Thyroid gland (tissue), 4 donors: ENCODE measurements at places on chromosomes 1 and 21. TPM values are rescaled to one million over a fixed set of nuclear protein-coding genes. Genes with fewer than 3 reads are reported as not detected.

- H3K4me1 ChIP-seq = no peaks in the 10 kb centered on the region
- no peaks in the 10 kb centered on the region for H3K36me3 ChIP-seq
- H3K27ac ChIP-seq = no peak overlapping the region
- no peaks in the 10 kb centered on the region for H3K27me3 ChIP-seq
- H3K4me3 ChIP-seq = no peak overlapping the region
Measured at GRCh38 chr1:162055062-162055461, 14.4 kb upstream of the NOS1AP start.

DNA sequence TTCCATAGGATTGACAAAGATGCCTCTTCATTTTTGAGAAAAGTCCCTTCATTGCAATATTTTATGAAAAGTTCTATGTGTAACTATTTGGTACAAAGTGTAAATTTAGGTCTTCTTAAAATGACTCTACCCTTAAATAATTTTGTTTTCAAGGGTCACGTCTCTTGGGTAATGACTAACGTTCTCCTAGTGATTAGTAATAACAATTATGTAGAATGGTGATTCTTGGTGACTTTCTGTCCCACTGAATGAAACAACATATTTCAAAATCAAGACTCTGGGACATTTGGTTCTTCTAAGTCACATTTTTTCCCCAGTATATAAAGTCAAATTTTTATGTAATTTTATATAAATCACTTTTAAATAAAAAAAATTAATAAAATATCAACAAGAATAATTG is 277.5 kb upstream of the ADAMTS5 start:
- no peaks in the 10 kb centered on the region for H3K27me3 ChIP-seq
- no peak overlapping the region for H3K4me3 ChIP-seq
- H3K4me1 ChIP-seq = no peaks in the 10 kb centered on the region
- no peaks in the 10 kb centered on the region for H3K36me3 ChIP-seq
- H3K27ac ChIP-seq = peak overlapping the region; percentile 62

GRCh38 chr1:63935143-63935542 is 161.3 kb downstream of the ROR1 start:
- no peak overlapping the region for H3K27ac ChIP-seq
- no peak overlapping the region for H3K4me3 ChIP-seq
- no peaks in the 10 kb centered on the region for H3K36me3 ChIP-seq
- H3K4me1 ChIP-seq = no peaks in the 10 kb centered on the region

DNA sequence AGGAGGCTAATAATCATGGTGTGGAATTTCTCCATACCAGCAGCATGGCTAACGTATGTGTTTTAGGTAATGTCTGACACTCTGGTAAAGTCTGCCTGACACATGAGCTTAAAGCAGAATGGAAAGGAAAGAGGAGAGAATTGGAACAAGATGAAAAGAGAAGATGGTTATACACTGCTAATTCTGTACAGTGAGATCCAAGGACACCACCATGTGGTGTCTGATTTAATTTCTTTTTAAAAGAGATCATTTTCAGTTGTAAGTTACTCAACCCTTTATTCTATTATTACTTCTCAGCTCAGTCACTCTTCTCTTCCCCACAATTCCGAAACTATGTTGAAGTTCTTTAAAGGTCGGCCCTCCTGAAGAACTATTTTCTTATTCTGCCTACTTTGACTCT is 15.6 kb downstream of the PRKAB2 start:
- peaks cover 34% of the 10 kb centered on the region for H3K36me3 ChIP-seq
- H3K27ac ChIP-seq = no peak overlapping the region
- DNase-seq = no peak
- H3K27me3 ChIP-seq = no peaks in the 10 kb centered on the region

DNA sequence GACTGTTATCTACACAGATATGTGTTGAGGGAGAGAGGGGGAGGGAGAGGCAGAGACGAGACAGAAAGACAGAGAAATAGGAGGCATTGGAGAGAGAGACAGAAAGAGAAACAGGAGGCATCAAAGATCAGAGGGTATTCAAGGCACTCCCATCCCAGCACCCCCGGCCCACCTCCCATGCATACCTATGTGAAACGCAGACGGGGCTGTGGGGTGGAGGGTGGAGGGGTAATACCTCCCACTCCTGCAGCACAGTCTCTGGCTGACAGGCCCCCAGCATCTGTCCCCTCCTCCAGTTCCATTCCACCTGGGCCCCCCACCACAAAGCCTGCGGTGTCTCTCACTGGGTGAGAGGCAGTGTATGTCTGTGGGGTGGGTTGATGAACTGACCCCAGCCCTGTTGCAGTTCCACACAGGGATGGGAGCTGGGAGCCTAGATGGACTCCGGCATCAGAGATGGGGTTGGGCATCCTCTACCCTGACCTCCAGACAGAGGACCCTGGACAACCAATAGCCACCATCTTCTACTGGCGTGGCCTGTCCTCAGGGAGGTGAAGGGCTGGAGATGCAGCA is 49.7 kb downstream of the RAP1GAP start:
- peak overlapping the region; percentile 94 for H3K27ac ChIP-seq
- peaks cover 44% of the 10 kb centered on the region for H3K4me1 ChIP-seq
- peaks cover 22% of the 10 kb centered on the region for H3K36me3 ChIP-seq
- no peaks in the 10 kb centered on the region for H3K27me3 ChIP-seq
- DNase-seq = no peak
- H3K4me3 ChIP-seq = no peak overlapping the region

GRCh38 chr1:21736011-21736410 is 46.9 kb downstream of the USP48 start:
- peak; percentile 51 for DNase-seq
- H3K27me3 ChIP-seq = no peaks in the 10 kb centered on the region
- no peak overlapping the region for H3K27ac ChIP-seq
- H3K4me3 ChIP-seq = no peak overlapping the region

- H3K27me3 ChIP-seq = no peaks in the 10 kb centered on the region
- no peak for DNase-seq
- no peak overlapping the region for H3K4me3 ChIP-seq
- no peak overlapping the region for H3K27ac ChIP-seq
- no peaks in the 10 kb centered on the region for H3K4me1 ChIP-seq
Measured at GRCh38 chr1:67332653-67333529, 25.2 kb downstream of the IL12RB2 start.

DNA sequence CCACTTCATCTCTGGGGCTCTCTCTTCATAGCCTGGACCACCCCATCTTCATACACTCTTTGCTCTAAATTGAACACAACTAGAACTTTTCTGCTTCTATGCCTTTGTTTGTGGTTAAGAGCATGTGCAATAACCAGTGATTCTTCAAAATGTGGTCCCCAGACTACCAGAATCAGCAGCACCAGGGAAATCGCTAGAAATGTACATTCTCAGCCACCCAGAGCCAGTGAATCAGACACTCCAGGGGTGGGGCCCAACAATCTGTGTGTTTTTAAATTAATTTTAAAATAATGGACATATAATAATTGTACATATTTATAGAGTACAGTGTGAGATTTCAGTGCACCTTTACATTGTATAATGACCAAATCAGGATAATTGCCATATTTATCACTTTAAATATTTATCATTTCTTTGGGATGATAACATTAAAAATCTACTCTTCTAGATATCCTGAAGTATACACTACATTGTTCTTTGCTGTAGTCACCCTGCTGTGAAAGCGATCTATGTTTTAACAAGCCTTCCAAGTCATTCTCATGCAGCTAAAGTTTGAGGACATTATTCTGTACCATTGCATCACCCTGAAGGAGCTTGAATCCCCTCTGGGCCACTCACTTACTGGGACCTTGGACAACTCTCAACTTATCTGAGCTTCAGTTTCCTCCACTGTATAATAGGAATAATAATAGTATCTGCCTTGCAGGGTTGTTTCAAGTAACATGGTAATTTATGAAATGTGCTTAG is 10.8 kb downstream of the GRHL3 start:
- no peaks in the 10 kb centered on the region for H3K36me3 ChIP-seq
- H3K4me3 ChIP-seq = no peak overlapping the region
- no peak overlapping the region for H3K27ac ChIP-seq
- H3K4me1 ChIP-seq = peaks cover under 1% of the 10 kb centered on the region
- no peaks in the 10 kb centered on the region for H3K27me3 ChIP-seq

DNA sequence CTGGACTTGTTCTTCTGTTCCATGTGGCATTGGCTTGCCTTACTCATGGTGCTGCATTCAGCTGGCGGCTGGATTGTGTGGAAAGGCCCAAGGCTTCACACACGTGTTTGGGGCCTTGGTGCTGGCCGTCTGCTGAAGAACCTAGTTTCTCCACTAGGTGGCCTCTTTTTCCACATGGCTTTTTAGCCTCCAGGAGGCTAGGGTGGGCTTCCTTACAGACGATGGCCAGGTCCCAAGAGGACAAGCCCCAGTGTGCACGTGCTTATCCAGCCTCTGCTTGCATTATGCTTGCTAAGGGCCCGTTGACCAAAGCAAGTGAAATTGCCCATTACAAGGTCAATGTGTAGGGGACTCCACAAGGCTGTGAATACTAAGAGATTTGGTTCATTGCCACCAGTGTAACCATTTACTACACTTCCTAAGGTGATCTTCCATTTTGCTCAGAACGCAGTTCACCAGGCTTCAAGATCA is 47.5 kb upstream of the FOXO6 start:
- H3K27ac ChIP-seq = no peak overlapping the region
- no peaks in the 10 kb centered on the region for H3K36me3 ChIP-seq
- no peaks in the 10 kb centered on the region for H3K27me3 ChIP-seq
- DNase-seq = peak; percentile 8
- H3K4me1 ChIP-seq = no peaks in the 10 kb centered on the region

DNA sequence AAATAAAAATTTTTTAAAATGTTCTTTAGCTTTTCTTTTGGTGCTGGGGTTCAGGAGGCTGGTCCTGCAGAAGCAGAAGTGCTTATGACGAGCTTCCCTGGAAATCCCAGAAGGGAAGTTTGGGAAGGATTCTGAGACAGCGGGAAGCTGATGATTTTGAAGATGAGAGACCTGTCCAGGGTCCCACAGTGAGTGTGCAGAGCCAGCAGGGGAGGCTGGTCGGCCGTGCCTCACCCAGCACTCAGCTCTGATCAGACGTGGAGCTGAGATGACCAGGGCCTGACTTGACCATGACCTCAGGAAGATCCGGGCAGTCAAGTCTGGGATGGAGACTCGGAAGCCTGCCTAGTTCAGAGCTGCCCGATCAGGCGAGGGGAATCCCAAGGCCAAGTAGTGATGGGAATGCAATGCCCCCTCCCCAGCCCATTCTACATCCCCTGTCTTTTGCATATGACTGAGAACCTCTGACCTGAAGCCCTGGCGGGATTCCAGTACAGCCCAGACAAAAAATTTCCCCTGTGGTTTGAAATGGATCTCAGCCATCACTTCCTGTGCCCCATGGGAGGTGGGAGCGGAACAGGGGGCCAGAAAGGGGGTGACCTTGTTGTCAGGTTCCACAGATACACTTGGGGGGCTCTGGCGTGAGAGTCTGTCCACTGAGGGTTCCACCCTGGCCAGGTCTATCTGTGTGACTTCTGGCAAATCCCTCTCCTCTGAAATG is 96.8 kb upstream of the RUNX3 start:
- H3K27ac ChIP-seq = no peak overlapping the region
- no peak for DNase-seq
- peaks cover 14% of the 10 kb centered on the region for H3K4me1 ChIP-seq
- H3K36me3 ChIP-seq = no peaks in the 10 kb centered on the region

- DNase-seq = no peak
- no peaks in the 10 kb centered on the region for H3K36me3 ChIP-seq
- no peak overlapping the region for H3K27ac ChIP-seq
- no peaks in the 10 kb centered on the region for H3K27me3 ChIP-seq
- H3K4me1 ChIP-seq = peaks cover 4% of the 10 kb centered on the region
- H3K4me3 ChIP-seq = no peak overlapping the region
Measured at GRCh38 chr1:30783256-30783915, 25.8 kb upstream of the LAPTM5 start.

DNA sequence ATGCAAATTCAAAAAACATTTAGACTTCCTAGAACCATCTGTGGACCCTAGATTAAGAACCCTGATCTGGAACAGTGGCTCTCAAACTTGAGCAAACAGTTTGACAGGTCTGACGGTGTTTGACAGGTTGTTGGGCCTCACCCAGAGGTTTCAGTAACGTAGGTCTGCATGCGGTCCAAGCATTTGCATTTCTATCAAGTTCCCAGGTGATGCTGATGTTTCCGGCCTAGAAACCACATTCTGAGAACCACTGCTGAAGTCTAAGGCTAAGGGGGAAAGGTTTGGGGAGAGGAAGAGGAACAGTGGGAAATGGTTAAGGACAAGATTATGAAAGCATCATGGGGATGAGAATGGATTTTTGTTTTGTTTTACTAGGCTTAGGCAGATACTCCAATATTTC is 48.6 kb downstream of the MDM4 start:
- H3K36me3 ChIP-seq = no peaks in the 10 kb centered on the region
- H3K4me3 ChIP-seq = no peak overlapping the region
- H3K4me1 ChIP-seq = peaks cover 46% of the 10 kb centered on the region
- no peak for DNase-seq
- H3K27me3 ChIP-seq = no peaks in the 10 kb centered on the region
- peak overlapping the region; percentile 64 for H3K27ac ChIP-seq

DNA sequence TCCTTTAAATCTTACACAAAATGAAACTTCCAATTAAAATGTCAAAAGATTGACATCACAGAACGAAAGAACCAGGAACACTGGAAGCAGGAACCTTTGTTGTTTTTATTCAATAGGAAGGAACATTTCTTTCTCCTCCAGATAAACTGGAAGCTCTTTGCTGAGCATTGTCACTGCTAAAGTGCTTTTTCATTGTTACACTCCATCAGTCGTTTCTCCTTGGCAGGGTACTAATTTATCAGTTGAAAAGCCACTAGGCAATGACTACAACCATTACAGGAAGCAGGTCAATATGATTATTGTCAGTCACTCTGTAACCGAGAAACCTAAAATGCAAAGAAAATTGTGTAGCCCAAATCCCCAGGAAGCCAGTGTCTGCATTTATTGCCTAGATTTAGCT is 163.2 kb upstream of the MAP1LC3C start:
- DNase-seq = no peak
- H3K4me1 ChIP-seq = no peaks in the 10 kb centered on the region
- no peak overlapping the region for H3K4me3 ChIP-seq
- H3K27ac ChIP-seq = no peak overlapping the region
- H3K27me3 ChIP-seq = no peaks in the 10 kb centered on the region

DNA sequence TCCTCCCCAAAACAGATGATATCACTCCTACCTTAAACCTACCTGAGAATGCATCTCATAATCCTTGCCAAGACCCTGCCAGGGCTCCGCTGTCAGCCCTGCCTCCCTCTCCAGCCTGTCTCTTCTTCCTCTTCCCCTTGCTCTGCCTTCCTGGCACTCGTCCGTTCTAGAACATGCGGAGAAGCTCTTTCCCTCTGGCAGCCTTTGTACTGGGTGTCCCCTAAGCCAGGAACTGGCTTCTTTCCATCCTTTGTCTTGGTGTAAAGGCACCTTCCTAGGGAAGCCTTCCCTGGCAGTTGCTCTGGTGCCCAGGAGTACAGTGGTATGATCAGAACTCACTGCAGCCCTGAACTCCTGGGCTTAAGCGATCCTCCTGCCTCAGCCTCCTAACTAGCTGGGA is 36.1 kb downstream of the CTNNBIP1 start:
- no peak for DNase-seq
- H3K27ac ChIP-seq = no peak overlapping the region
- no peaks in the 10 kb centered on the region for H3K4me1 ChIP-seq
- H3K4me3 ChIP-seq = no peak overlapping the region
- H3K27me3 ChIP-seq = no peaks in the 10 kb centered on the region

GRCh38 chr1:59089922-59090457 is 206.9 kb upstream of the FGGY start:
- no peaks in the 10 kb centered on the region for H3K4me1 ChIP-seq
- H3K36me3 ChIP-seq = no peaks in the 10 kb centered on the region
- no peak overlapping the region for H3K27ac ChIP-seq
- H3K4me3 ChIP-seq = no peak overlapping the region
- DNase-seq = no peak

GSTM5 gene
- 2.8 TPM for total RNA-seq

PTPN22 gene
- not detected for total RNA-seq

GNAT2 gene
- not detected for total RNA-seq

ESPN gene
- total RNA-seq = not detected

NOS1AP gene
- total RNA-seq = 0.63 TPM

ATP1A2 gene
- 1.5 TPM for total RNA-seq
